CD4-positive, alpha-beta T cell treated with Interferon gamma for 1 hour (primary cell): ENCODE measurements at places on chromosomes 7 and 10.

DNA sequence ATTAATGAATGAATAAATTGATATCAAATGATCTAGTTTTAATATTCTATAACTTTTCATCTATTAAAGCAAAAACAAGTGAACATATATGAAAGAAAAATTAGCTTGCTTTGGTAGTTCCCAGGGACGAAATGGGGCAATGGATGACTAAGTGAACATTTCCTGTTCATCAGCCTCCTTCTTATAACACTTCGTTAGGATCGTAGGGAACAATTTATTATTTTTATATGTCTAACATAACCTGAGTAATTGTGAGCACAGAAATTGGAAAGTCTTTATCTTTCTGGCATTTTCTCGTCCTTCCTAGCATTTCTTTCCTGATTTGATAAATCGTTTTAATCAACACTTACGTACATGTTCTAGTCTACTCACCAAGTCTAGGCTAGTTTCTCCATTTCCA lies 59.1 kb upstream of the PPP1R3C start:
- DNase-seq, result no peak

- no peak for DNase-seq
These were observed 25.1 kb downstream of the NEBL start for GRCh38 chr10:20871970-20872369.

DNA sequence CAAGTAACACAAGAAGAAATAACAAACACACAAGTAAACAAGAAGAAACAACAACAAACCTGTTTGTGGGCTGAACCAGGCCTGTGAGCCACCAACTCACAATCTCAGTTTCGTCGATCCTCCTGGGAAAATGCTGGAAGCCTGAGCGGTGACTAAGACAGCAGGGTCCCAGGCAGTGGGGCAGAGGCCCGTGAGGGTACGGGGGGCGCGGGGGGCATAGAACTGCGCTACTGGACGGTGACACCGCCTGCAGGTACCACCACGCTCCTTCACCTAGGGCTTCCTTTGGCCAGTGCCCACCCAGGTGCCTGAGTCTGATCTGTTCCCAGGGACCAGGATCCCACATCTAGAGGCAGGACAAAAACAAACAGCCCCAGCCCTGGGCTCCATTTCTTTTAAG lies 3.4 kb upstream of the CALN1 start:
- no peak for DNase-seq

DNA sequence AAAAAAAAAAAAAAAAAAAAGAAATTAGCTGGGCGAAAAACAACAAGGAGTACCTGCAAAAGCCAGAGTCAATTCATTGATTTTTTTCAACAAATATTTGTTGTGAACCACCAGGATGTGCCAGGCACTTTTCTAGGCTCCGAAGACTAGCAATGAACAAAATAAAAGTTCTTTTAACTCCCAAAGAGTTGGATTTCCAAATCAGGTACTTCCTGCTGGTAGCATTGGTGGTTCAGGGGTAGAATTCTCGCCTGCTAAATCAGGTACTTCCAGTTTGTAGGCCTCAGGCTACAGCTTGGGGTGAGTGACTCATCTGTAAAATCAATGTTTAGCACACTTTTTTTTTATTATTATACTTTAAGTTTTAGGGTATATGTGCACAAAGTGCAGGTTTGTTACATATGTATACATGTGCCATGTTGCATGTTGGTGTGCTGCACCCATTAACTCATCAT lies 10.9 kb downstream of the PPA1 start:
- no peak for DNase-seq

- DNase-seq, result peak; percentile 58
These were observed 11.3 kb upstream of the INMT start for GRCh38 chr7:30740417-30741181.

- no peak for DNase-seq
These were observed 48.1 kb upstream of the GATA3 start for GRCh38 chr10:8006274-8006999.

DNA sequence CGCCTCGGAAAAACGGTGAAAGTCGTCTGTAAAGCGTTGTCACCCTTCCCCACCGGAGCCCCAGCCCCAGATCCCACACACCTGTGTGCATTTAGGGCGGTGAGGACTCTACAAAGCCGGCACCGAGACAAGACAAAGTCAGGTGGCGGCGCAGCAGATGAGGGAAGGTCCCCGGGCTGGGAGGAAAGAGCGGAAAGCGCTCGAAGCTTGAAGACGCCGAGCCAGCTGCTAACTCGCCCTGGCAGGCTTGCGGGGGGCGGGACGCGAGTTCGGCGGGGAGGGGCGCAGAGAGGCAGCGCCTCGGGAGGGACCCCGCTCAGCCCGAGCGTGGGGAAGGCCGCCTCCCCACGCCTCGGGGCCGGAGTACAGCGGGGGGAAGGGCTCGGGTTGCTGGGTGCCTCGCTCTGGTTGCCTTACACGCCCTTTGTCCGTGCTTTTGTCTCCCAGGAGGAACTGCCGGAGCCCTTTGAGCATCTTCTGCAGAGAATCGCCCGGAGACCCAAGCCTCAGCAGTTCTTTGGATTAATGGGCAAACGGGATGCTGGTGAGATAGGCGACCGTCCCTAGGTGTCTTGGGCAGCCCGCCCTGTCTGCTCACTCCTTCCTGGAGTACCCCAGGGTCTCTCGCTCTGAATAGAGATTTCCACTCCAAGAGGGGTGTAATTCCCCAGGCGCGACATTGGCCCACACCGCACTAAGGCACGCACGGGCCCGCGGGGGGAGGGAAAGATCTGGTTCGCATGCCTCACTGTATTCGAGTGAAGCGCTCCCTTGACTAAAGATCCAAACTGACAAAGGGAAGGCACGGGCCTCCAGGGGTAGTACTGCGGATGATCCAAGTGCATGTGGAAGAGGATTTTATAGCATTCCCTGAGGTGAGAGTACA lies 1.6 kb downstream of the TAC1 start:
- DNase-seq, result no peak
